A549 (cell line): ENCODE measurements at places on chromosomes 12 and 14.

- DNase-seq, result no peak
Observed at GRCh38 chr14:62251237-62251636, 489.0 kb downstream of the SNAPC1 start.

DNA sequence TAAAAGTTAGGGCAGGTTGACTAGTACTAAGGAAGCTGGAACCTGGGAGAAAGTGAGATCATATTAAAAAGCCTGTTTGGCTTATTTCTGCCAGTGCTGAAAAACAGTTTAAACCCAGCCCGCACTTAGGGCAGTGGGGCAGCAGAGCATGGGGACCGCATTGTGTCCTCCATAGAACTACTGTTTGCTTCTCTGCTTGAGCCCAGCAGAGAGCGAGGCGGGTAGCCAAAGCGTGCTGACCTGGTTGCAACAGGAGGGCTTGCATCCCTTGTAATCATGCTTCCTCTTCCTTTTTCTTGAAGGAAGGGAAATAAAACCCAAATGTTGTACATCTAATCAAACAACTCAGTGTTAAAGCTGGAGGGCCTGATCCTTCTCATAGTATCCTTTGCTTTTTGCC lies 82.5 kb upstream of the HOXC13 start:
- no peak for DNase-seq

DNA sequence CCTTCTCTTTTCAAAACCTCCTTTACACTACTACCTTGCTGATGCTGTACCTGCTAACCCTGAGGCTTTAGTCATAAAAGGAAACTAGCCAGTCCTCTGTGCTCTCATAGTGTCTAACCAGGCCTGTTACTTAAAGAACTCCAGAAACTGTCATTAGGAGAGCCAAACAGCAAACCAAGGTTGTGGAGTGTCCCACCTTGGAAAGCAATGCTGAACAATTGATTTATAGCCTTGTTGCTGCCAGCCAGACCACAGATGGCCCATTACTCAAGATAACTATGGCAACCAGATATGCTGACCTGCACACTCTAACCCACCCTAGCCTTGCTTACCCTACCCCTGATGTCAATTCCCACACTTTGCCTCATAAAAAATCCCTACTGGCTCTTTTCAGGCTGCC lies 26.5 kb upstream of the BCAT1 start:
- no peak for DNase-seq

GRCh38 chr12:785706-786105 lies 33.3 kb downstream of the WNK1 start:
- DNase-seq, result no peak

DNA sequence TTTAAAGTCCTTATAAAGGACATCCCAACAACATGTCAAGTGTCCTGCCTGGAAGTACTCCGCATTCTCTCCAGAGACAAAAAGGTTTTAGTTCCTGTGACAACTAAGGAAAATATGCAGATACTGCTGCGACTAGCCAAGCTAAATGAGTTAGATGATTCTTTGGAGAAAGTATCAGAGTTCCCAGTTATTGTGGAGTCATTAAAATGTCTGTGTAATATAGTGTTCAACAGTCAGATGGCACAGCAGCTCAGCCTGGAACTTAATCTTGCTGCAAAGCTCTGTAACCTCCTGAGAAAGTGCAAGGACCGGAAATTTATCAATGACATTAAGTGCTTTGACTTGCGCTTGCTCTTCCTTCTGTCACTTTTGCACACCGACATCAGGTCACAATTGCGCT lies 40.2 kb downstream of the RIC8B start:
- no peak for DNase-seq
